ENCODE measurements at places on chromosomes 6 and 20. TPM values are rescaled to one million over a fixed set of nuclear protein-coding genes. Genes with fewer than 3 reads are reported as not detected.

- no peak for DNase-seq
These were observed 366.1 kb upstream of the SOX4 start for GRCh38 chr6:21227486-21227885.

TFAP2C gene
- total RNA-seq = not detected

DNA sequence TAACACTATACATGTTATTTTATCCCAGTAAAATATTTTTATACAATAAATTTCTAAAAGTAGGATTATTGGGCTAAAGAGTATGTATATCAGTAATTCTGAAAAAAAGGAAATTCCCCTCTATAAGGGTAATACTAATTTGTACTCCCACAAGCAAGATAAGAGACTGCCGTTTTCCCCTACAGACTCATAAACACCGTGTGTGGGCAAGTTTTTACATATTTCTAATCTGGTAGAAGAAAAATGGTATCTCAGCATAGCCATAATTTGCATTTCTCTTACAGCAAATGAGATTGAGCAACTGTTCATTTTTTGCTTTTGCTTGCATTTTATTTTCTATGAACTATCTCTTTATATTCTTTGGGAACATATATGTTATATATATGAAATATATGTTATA, 26.0 kb upstream of the MYMX start:
- DNase-seq = no peak

DNA sequence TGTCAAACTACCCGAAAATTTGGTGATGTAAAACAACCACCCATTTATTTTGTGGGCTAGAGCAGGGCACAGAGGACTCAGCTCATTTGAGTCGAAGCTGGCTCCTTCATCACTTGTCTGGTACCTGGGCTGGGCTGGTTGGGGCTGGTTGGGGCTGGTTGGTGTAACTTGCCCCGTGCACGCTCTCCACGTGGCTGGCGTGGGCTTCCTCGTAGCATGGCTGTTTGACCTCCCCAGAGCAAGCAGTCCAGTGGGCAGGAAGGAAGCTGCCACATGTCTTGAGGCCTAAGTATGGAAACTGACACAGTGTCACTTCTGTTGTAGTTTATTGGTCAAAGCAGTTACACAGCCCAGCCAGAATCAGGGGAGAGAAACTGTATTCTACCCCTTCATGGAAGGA, 27.1 kb downstream of the BCAS4 start:
- no peak for DNase-seq

REM1 gene
- total RNA-seq = 0.32 TPM

DNA sequence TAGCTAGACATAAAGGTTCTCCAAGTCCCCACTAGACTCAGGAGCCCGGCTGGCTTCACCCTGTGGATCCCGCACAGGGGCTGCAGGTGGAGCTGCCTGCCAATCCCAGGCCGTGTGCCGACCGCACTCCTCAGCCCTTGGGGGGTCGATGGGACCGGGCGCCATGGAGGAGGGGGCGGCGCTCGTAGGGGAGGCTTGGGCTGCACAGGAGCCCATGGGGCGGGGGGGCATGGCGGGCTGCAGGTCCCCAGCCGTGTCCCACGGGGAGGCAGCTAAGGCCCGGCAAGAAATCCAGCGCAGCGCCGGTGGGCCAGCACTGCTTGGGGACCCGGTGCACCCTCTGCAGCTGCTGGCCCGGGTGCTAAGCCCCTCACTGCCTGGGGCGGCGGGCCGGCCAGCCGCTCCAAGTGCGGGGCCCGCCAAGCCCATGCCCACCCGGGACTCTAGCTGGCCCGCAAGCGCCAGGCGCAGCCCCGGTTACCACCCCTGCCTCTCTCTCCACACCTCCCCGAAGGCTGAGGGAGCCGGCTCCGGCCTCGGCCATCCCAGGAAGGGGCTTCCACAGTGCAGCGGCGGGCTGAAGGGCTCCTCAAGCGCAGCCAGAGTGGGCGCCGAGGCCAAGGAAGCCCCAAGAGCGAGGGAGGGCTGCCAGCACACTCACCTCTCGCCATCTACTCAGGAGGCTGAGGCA, 26.5 kb upstream of the ID1 start:
- DNase-seq = no peak

DNA sequence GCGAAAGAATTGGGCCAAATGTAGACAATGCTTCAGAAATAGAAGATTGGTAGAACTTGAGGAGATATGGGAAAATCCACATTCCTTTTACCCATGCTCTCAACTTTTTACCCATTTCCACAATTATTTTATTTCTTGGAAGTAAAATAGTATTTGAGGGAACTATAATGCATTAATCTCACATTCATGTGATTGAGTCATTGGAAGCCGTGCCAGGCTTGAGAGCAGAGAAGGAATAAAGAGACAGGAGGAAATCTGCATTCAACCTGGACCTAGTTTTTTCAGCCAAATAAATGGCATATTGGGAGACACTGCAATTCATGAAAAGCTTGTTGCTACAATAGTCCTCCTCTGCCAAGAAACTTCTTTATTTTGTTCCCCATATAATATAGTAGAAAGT, 2.8 kb upstream of the NUP153 start:
- no peak for DNase-seq

DNA sequence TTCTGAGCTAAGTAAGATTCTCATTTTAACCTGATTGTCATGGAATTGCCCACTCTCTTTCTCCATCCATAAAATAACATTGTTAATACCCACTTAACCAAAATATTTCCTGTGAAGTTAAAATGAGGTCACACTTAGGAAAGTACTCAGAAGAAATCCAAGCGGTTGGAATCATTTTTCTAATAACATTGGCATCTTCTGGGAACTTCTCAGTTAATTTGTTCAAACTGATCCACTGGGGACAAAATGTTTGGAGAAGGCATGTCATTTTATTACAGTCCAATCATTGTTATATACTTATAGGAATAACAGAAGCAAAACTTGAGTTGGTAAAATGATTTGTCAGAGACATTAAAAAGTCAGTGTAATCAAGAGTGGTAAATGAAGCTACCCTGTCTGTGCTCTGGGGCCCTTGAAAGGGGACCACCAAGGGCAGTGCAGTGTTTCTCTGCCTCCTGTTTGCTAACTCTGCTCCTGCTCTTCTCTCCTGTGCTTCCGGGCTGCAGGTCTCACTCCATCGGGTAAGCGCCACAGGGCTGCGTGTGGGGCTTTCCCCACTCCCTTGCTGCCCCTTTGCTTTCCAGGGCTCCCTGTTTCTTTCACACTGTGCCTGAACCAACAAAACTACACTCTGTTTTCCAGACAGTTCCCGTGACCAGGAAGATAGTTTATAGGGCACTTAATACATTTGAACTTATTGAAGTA, 50.1 kb downstream of the HDDC2 start:
- no peak for DNase-seq

GRCh38 chr6:25560865-25561264, 91.2 kb upstream of the SCGN start:
- DNase-seq = no peak

CFAP61 gene
- not detected for total RNA-seq

- no peak for DNase-seq
These were observed 616.7 kb downstream of the FRK start for GRCh38 chr6:115443825-115444478.

DNA sequence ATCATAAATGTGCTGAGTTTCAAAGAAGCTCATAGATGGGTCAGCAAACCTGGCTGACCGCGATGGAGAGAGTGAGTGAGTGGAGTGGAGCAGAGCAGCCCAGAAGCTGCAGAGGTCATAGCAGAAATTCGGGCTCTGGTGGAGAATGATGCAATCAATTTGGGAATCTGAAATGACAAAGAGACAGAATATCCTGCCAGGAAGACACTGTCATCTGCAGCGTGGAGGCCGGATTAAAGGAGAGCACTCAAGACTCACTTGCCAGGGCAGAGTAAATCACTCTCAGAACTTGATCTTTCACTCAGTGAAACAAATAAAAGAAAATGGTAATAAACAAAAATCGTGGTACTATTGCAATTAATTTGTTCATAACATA, 109.6 kb upstream of the RREB1 start:
- DNase-seq = no peak

GRCh38 chr6:105593805-105594671, 191.2 kb upstream of the PREP start:
- no peak for DNase-seq

DNA sequence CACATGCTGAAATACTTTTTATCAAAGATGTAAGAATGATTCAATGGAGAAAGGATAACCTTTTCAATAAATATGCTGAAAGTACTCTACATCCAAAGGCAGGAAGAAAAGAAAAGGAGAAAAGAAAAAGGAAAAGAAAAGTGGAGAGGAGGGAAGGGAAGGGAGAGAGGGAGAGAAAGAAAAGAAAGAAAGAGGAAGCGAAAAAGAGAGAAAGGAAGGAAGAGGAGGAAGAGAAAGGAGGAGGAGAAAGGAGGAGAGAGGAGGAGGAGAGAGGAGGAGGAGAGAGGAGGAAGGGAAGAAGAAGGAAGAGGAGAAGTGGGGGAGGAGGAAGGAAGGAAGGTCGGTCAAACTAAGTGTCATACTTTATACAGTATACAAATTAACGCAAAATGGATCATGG, 297.4 kb upstream of the HSF2 start:
- DNase-seq = no peak

- DNase-seq = no peak
These were observed 270.7 kb upstream of the RGS17 start for GRCh38 chr6:153401751-153402150.

DNA sequence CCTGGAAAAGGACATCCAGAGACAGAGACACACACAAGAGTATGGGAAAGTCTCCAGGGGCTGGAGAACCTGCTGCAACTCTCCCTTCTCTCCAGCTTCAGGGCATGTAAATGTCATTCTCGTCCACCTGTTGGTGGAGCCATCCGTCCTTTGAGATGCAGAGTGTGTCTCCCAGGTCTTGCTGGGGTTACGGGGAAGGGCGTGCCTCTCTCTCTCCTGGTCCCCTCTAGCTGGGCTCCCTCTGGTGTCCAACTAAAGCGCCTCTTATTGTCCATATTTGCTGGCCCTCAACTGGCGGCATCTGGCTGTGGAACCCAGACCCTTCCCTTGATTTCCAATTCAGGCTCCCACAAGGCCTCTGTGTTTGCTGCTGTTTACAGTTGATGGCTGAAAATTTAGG, 244.1 kb downstream of the BMP7 start:
- DNase-seq = no peak

Data from pulmonary artery endothelial cell (primary cell).